SW 1271 (cell line): ENCODE measurements at places on chromosomes 5 and 9.

- no peak for DNase-seq
These were observed 505.3 kb downstream of the CCDC171 start for GRCh38 chr9:16058131-16058549.

DNA sequence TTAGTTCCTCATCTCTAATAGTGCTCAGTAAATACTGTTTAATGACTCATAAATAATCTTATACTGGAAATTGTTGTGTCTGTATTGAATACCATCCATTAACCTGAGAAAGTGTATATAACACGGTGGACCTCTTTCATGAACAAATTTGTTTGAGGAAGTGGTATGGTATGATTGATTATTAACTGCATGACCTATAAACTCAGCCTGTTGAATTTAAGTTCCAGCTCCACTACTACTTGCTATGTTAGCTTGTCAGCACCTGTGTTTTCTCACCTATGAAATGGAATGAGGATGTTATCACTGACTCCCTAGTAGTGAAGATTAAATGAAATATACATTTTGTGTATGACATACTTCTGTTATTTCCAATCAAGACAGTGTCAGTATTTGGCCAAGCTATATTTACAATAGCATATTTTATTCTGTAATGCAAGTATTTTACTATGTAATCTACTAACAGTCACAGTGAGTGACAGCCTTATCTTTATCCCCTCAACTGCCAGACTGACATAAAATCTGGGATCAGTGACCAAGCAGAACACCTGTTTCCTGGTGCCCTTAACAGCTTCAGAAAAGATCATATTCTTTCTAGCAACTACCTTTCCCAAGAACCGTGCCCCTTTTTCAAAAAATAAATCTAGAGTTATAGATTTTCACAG, 77.3 kb upstream of the ITGA1 start:
- DNase-seq: no peak

GRCh38 chr9:31519424-31519823, 865.0 kb upstream of the ACO1 start:
- no peak for DNase-seq

DNA sequence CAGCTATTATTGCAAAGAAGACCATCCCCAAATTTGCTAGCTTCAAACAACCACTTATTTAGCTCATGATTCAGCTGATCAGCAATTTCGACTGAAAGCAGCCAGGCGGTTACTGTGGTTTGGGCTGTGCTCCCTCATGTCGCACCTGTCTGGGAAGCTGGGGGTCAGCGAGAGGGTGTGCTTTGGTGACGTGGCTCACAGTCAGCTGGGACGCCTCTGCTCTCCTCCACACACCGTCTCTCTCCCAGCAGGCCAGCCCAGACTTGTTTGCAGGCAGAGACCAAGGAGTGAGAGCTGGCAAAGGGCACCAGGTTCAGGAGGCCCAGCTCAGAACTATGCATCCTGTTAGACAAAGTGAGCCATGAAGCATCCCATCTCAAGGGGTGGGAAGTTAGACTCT, 140.9 kb downstream of the SYK start:
- DNase-seq: no peak

DNA sequence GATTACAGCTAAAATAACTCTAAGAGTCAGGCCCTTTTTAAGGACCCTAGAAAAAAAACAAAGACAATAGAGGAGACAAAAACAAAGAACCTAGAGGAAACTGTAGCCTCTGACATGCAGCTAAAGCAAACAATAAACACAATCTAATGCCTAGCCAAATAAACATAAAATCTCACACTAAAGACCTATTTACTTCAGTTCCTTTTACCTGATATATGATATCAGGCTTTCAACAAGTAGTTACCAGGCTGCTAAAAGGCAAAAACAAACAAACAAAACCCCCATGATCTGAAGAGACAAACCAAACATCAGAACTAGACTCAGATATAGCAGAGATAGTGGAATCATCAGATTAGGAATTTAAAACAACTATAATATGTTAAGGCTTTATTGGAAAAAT, 226.5 kb upstream of the POU5F2 start:
- DNase-seq: no peak

GRCh38 chr9:92496396-92497176, 14.3 kb upstream of the ASPN start:
- DNase-seq: no peak
